ENCODE measurements at places on chromosomes 7 and 10.
A peak's percentile ranks its signal among the peaks of the same experiment; 100 is the strongest.

DNA sequence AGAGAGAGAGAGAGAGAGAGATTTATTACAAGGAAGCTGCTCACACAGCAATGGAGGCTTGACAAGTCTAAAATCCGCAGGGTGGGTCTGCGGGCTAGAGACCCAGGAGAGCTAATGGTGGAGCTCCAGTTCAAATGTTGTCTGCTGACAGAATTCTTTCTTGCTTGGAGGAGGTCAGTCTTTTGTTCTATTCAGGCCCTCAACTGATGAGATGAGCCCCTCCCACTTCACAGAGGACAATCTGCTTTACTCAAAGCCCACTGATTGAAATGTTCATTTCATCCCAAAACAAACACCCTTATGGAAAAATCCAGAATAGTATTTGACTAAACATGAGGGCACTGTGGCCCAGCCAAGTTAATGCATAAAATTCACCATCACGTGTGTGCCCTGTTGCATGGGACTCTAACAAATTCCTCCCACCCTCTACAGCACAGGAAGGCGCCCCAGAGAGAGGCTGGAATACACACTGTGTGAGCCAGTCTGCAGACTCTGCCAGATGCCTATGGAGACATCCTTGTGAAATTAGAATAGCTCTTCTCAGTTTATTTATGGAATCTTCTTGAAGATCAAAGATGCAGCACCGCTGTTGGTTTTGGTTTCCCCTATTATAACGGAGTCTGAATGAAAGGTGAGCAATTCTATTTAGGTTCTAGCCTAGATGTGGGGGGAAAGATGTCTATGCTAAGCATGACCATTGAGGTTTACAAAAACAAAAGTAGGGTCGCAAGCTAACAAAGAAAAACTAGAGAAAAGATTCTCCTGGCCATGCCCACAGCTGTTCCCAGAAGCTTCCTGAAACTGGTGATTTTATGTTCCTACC is 123.0 kb upstream of the SFMBT2 start:
- DNase-seq, result no peak

DNA sequence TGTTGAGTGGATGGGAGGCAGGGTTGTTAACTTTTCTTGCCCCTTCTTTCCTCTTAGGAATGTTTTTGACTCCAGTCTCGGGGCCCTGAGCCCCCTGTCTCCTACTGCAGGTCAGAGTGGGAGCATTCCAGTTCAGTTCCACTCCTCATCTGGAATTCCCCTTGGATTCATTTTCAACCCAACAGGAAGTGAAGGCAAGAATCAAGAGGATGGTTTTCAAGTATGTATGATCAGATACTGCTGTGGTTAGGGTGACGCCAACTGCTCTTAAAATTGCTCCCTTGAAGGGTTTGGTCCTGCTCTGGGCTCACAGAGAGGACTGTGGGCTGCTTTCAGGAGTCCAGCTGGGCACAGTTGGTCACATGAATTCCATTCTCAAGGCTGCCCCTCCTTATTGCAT is 22.0 kb downstream of the VWA2 start:
- DNase-seq, result no peak

DNA sequence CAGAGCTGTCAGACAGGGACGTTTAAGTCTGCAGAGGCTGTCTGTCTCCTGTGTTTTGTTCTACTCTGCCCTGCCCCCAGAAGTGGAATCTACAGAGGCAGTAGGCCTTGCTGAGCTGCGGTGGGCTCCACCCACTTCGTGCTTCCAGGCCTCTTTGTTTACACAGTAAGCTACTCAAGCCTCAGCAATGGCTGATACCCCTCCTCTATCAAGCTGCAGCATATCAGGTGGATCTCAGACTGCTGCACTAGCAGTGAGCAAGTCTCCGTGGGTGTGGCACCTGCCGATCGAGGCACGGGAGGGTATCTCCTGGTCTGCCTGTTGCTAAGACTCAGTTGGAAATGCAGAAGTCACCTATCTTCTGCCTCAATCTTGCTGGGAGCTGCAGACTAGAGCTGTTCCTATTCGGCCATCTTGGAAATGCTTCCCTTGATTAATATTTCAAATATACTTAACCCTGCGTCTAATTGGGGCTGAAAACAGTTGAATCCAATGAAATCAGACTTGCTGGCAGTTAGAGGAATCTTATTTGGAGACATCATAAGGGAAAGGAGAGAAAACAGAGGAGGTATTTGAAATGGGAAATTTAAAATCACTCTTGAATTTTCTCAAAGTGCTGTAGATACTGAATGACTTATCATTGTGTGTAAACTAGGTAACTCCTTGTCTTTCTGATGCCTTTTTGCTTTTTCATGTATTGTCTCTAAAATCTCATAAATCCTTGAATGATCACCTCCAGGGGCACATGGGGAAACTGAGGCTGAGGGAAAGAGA is 13.8 kb upstream of the CYP3A5 start:
- DNase-seq, result peak; percentile 55

DNA sequence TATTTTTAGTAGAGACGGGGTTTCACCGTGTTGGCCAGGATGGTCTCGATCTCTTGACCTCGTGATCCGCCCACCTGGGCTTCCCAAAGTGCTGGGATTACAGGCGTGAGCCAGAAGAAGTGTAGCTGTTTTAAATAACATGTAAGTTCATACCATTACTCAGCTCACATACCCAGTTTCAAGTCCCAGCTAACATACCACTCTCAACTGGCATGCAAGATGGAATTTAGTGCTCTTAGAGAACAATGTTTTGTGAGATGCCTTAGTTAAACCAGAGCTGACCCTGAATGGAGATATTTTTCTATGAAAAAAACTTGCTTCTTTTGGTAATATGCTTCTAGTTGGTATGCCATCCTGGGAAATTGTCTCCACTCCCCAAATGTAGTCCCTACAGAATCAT is 37.3 kb downstream of the HBP1 start:
- DNase-seq, result no peak

DNA sequence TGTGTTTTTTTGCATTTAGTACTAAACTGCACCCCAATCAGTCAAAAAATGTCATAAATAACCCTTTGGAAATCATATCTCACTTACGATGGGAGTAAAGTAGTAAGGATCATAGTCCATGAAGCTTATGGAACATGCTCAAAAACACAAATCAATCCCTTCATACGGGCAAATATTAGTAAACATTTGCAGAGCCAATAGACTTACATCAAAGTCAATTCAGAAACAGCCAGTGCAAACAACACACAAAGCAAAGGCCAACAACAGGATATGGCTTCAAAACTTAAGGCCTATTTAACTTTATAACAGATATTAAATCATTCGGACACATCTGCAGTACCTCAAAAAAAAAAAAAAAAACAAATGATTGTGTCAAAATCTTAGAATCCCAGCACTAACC is 32.1 kb downstream of the SGCE start:
- DNase-seq, result no peak

DNA sequence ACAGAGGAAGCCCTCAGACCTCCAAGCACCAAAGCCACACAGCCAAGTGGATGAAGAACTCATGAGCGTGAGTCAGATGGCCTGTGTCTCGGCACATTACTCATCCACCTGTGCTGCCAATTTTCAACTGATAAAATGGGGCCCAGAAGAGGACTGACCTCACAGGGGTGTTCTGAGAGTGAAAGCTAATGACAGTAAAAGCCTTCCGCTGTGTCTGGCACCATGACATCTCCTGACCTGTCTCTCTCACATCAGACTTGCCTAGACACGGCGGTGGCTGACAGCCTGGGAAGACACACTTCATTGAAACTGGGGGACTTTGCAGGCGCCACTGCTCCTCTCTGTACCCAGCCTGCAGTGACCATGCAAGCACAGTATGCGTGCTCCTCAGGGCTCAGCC is 8.3 kb upstream of the SLC18A3 start:
- no peak for DNase-seq

GRCh38 chr7:44438816-44439215 is 51.6 kb downstream of the NUDCD3 start:
- no peak for DNase-seq

- DNase-seq, result peak; percentile 45
Measured at GRCh38 chr10:45444022-45444421, 70.0 kb downstream of the ALOX5 start.

DNA sequence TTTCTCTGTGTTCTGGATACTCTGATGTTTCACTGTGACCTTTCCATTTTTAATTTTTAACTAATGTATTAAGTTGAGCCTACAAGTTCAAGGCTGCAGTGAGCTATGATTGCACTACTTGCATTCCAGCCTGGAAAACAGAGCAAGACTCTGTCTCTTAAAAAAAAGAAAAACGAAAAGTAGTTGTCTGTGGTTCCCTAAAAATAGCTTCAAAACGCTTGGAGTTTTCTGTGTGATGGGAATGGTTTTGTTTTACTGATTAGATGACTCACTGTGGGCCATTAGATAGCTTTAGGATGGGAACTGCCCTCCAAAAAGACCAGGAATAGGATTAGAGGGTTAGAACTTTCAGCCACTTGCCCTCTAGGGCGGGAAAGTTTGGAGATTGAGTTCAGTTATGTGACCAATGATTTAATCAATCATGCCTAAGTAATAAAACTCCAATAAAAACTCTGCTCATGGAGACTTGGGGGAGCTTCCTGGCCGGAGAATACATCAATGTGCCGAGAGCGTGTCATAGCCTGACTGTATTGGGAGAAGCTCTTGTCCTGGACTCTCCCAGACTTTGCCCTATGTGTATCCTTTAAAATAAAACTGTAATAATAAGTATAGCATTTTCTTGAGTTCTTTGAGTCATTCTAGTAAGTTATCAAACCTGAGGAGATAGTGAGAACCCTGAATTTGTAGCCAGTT is 147.1 kb downstream of the LYZL1 start:
- DNase-seq, result no peak

DNA sequence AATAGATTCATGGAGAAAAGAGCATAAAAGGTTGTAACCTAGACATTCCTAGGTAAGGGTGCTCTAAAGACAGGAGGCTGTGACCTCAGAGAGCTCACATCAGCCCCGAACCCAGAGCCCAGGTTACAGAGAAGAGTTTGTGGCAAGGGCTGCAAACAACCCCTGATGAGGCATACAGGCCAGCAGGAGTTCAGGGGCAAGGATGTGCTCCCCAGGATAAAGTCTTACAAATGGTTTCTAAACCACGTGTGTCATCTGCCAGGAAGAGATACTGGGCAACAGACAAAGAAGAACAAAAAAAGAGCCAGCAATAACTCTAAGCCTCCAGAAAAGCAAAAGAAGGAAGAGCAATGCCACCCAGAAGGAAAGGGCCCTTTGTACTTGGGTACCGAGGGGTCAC is 27.7 kb downstream of the NCAPG2 start:
- no peak for DNase-seq

- no peak for DNase-seq
Measured at GRCh38 chr7:42151309-42151708, 85.7 kb downstream of the GLI3 start.

DNA sequence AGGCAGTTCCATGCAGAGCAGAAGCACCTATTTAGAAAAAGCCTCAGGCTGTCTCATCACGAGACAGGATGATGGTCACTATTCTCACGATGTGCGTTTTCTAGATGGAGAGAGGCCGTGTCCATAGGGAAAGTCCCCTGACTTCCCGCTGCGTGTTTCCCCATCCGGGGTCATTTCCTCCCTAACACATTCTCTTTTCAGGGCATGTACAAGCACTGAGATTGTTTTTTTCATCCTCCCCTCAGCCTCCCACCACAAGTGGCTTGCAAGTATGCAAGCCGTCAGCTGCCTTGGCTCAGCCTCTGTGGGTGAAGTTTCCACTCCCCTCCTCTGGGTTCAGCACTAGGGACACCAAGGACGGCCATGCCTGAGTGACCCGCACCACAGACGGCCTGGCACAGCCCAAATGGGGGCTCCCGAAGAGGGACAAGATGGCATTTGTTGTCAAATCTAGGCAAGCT is 2.7 kb upstream of the CALML5 start:
- DNase-seq, result no peak

- no peak for DNase-seq
Measured at GRCh38 chr7:127245002-127245401, 7.7 kb downstream of the GRM8 start.

All from H1 (cell line).